GM12878 (cell line): ENCODE measurements at places on chromosomes 13 and 19. TPM values are rescaled to one million over a fixed set of nuclear protein-coding genes. Genes with fewer than 3 reads are reported as not detected.

Gene ZNF382
- polyA plus RNA-seq, result 0.57 and 0.74 TPM in 2 replicates

Gene EBI3
- polyA plus RNA-seq, result 269 and 278 TPM in 2 replicates

Gene CEACAM4
- not detected in 2 replicates for polyA plus RNA-seq

Gene OR7G1
- polyA plus RNA-seq, result not detected in 2 replicates

Gene BAX
- polyA plus RNA-seq, result 140 and 152 TPM in 2 replicates

Gene PTH2
- not detected in 2 replicates for polyA plus RNA-seq

Gene RNF225
- not detected in 2 replicates for polyA plus RNA-seq

Gene SYCN
- not detected in 2 replicates for polyA plus RNA-seq

Gene MIR17HG
- 3.4 and 4.4 TPM in 2 replicates for polyA plus RNA-seq

Gene KCNRG
- 0.37 and 0.50 TPM in 2 replicates for polyA plus RNA-seq

Gene DNASE2
- polyA plus RNA-seq, result 22.8 and 23.5 TPM in 2 replicates

Gene NEK5
- polyA plus RNA-seq, result 0.32 and 0.33 TPM in 2 replicates

Gene RUBCNL
- 42.4 and 45.5 TPM in 2 replicates for polyA plus RNA-seq

Gene TMEM38A
- 18.4 and 20.2 TPM in 2 replicates for polyA plus RNA-seq

Gene MAST1
- polyA plus RNA-seq, result 0.54 and 0.77 TPM in 2 replicates

Gene CLEC17A
- 46.4 and 49.9 TPM in 2 replicates for polyA plus RNA-seq

Gene SBK3
- not detected in 2 replicates for polyA plus RNA-seq

Gene GSX1
- not detected in 2 replicates for polyA plus RNA-seq

Gene ZNF729
- not detected in 2 replicates for polyA plus RNA-seq

Gene NXNL1
- not detected in 2 replicates for polyA plus RNA-seq

Gene RTBDN
- polyA plus RNA-seq, result not detected in 2 replicates

Gene CALR3
- polyA plus RNA-seq, result 0.19 and 0.31 TPM in 2 replicates

Gene ZNF43
- polyA plus RNA-seq, result 0.42 and 0.43 TPM in 2 replicates

Gene CD22
- 74.3 and 78.2 TPM in 2 replicates for polyA plus RNA-seq

Gene TJP3
- polyA plus RNA-seq, result not detected in 2 replicates

Gene PRSS57
- not detected in 2 replicates for polyA plus RNA-seq

Gene RNF17
- not detected in 2 replicates for polyA plus RNA-seq
